ENCODE measurements at places on chromosomes 6 and 20. TPM values are rescaled to one million over a fixed set of nuclear protein-coding genes. Genes with fewer than 3 reads are reported as not detected.

- no peaks in the 10 kb centered on the region for H3K36me3 ChIP-seq
- peaks cover 28% of the 10 kb centered on the region for H3K4me1 ChIP-seq
- H3K27ac ChIP-seq, result peak overlapping the region; percentile 21
- peak overlapping the region; percentile 84 for H3K4me3 ChIP-seq
These were observed 516 bp downstream of the LRRC1 start for GRCh38 chr6:53795340-53795701.

GRCh38 chr6:169669147-169669546, 32.7 kb downstream of the WDR27 start:
- peaks cover 5% of the 10 kb centered on the region for H3K4me1 ChIP-seq
- H3K4me3 ChIP-seq, result no peak overlapping the region
- DNase-seq, result no peak
- H3K36me3 ChIP-seq, result peaks cover 28% of the 10 kb centered on the region
- H3K27me3 ChIP-seq, result no peaks in the 10 kb centered on the region

- no peaks in the 10 kb centered on the region for H3K36me3 ChIP-seq
- DNase-seq, result no peak
- no peak overlapping the region for H3K27ac ChIP-seq
These were observed 19.0 kb downstream of the REM1 start for GRCh38 chr20:31494131-31494530.

GRCh38 chr6:138593124-138593877, 94.0 kb upstream of the NHSL1 start:
- no peaks in the 10 kb centered on the region for H3K36me3 ChIP-seq
- DNase-seq, result no peak
- peaks cover 2% of the 10 kb centered on the region for H3K4me1 ChIP-seq
- H3K27me3 ChIP-seq, result no peaks in the 10 kb centered on the region
- no peak overlapping the region for H3K27ac ChIP-seq
- no peak overlapping the region for H3K4me3 ChIP-seq

GRCh38 chr20:42567409-42567808, 622.3 kb downstream of the PTPRT start:
- no peaks in the 10 kb centered on the region for H3K4me1 ChIP-seq
- H3K36me3 ChIP-seq, result no peaks in the 10 kb centered on the region
- no peak overlapping the region for H3K27ac ChIP-seq

DNA sequence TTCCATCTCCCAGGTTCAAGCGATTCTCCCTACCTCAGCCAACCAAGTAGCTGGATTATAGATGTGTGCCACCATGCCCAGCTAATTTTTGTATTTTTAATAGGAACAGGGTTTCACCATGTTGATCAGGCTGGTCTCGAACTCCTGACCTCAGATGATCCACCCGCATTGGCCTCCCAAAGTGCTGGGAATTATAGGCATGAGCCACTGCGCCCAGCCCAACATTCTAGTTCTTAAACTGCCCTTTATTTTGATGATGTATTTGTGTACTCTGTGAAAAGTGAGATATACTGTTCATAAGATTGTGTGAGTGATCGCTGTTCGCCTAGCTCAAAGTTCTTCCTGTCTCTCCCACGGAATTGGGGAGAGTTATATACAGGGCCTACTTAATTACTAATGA, 93.1 kb downstream of the HFE start:
- no peaks in the 10 kb centered on the region for H3K27me3 ChIP-seq
- DNase-seq, result no peak
- H3K4me1 ChIP-seq, result peaks cover 8% of the 10 kb centered on the region
- H3K4me3 ChIP-seq, result no peak overlapping the region
- no peaks in the 10 kb centered on the region for H3K36me3 ChIP-seq

GRCh38 chr6:163248051-163248450, 166.5 kb upstream of the QKI start:
- no peaks in the 10 kb centered on the region for H3K27me3 ChIP-seq
- no peak for DNase-seq
- H3K36me3 ChIP-seq, result no peaks in the 10 kb centered on the region
- no peak overlapping the region for H3K27ac ChIP-seq
- no peaks in the 10 kb centered on the region for H3K4me1 ChIP-seq
- H3K4me3 ChIP-seq, result no peak overlapping the region

DNA sequence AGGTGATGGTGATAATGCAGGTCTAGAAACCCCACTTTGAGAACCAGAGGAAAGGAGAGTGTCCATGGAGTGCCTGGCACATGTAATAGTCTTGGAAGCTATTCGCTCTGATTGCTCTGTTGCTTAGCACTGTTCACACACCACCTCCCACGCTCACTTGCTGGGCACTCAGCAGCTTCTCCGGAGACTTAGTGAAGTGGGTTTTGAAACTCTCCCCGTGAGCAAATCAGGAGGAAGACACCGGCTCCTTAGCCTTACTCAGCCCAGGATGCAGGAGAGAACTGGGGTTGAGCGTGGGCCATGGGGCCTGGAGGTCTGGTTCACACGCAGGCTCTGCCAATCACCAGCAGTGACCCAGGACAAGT, 22.2 kb downstream of the BMP7 start:
- no peaks in the 10 kb centered on the region for H3K4me1 ChIP-seq
- no peaks in the 10 kb centered on the region for H3K36me3 ChIP-seq
- no peak overlapping the region for H3K27ac ChIP-seq
- no peak overlapping the region for H3K4me3 ChIP-seq

GRCh38 chr6:7324520-7324919, 11.5 kb upstream of the SSR1 start:
- no peak for DNase-seq
- H3K27ac ChIP-seq, result no peak overlapping the region
- H3K4me3 ChIP-seq, result no peak overlapping the region
- H3K4me1 ChIP-seq, result no peaks in the 10 kb centered on the region
- no peaks in the 10 kb centered on the region for H3K36me3 ChIP-seq

DNA sequence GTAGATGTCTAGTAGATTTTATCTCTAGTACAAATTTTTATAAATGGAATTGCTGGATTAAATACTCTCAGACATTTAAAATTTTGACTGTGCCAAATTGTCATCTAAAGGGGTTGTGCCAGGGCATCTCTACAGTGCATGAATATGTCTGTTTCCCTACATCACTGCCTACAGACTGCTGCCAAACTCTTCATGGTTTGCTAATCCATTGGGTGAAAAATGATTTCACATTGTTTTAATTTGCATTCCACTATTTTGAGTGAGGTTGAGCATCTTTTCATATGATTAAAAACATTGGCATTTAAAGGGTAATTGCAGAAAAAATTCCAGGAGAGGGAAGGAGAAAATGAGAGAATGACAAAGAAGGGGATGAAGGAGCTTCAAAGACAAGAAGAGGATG, 267.7 kb upstream of the RNF24 start:
- H3K27me3 ChIP-seq, result no peaks in the 10 kb centered on the region
- no peaks in the 10 kb centered on the region for H3K4me1 ChIP-seq
- H3K27ac ChIP-seq, result no peak overlapping the region
- no peak for DNase-seq
- no peaks in the 10 kb centered on the region for H3K36me3 ChIP-seq

GRCh38 chr6:166168616-166169548, 1.2 kb upstream of the TBXT start:
- H3K4me3 ChIP-seq, result peak overlapping the region; percentile 33
- H3K36me3 ChIP-seq, result no peaks in the 10 kb centered on the region
- DNase-seq, result no peak
- peaks cover 34% of the 10 kb centered on the region for H3K4me1 ChIP-seq
- H3K27me3 ChIP-seq, result peaks cover 97% of the 10 kb centered on the region
- H3K27ac ChIP-seq, result no peak overlapping the region

Gene TINAG
- not detected for total RNA-seq

GRCh38 chr20:51085769-51086168, 62.9 kb upstream of the KCNG1 start:
- H3K27ac ChIP-seq, result no peak overlapping the region
- DNase-seq, result no peak
- H3K4me1 ChIP-seq, result no peaks in the 10 kb centered on the region

DNA sequence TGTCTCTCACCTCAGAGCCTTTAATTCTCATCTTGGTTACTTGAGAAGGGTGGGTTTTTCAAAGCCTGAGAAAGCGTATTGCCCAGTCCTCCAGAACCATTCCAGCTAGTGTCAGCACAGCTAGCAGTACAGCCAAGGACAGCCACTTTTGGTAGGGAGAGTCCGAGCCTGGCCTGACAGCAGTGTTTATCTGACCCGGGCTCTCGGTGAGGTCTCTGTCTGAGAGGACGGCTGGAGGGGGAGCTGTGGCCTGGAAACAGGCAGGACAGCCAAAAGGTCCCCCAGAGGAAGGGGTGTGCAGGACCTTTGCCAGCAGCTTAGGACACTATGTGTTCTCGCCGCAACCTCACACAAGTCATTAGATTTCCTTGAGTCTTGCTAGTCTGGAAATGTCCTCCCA, 38.8 kb downstream of the LYRM2 start:
- no peak overlapping the region for H3K4me3 ChIP-seq
- no peaks in the 10 kb centered on the region for H3K36me3 ChIP-seq
- no peaks in the 10 kb centered on the region for H3K4me1 ChIP-seq
- no peak overlapping the region for H3K27ac ChIP-seq
- no peaks in the 10 kb centered on the region for H3K27me3 ChIP-seq
- DNase-seq, result no peak

DNA sequence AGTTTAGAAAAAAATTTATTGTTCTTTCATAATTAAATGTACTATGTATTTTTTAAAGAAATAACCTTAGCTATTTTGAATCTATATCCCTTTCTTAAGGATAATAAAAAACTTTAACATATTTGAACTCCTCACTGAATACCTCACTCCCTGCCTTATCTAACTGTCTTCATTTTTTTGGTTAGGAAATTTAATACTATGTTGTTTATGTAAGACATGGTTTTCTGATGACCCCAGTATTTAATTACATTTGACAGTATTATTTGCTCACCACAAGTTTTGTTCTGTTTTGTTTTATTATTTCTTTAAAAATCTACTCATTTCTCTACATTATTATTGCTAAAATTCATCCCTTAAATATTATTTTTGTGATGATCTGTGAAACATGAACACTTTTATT, 394.4 kb upstream of the ADGRB3 start:
- DNase-seq, result no peak
- no peak overlapping the region for H3K4me3 ChIP-seq
- no peak overlapping the region for H3K27ac ChIP-seq
- no peaks in the 10 kb centered on the region for H3K36me3 ChIP-seq
- H3K27me3 ChIP-seq, result no peaks in the 10 kb centered on the region
- H3K4me1 ChIP-seq, result no peaks in the 10 kb centered on the region

- no peak overlapping the region for H3K4me3 ChIP-seq
- H3K36me3 ChIP-seq, result no peaks in the 10 kb centered on the region
- no peaks in the 10 kb centered on the region for H3K4me1 ChIP-seq
- no peak for DNase-seq
- no peak overlapping the region for H3K27ac ChIP-seq
These were observed 93.8 kb downstream of the SCP2D1 start for GRCh38 chr20:18907353-18907752.

DNA sequence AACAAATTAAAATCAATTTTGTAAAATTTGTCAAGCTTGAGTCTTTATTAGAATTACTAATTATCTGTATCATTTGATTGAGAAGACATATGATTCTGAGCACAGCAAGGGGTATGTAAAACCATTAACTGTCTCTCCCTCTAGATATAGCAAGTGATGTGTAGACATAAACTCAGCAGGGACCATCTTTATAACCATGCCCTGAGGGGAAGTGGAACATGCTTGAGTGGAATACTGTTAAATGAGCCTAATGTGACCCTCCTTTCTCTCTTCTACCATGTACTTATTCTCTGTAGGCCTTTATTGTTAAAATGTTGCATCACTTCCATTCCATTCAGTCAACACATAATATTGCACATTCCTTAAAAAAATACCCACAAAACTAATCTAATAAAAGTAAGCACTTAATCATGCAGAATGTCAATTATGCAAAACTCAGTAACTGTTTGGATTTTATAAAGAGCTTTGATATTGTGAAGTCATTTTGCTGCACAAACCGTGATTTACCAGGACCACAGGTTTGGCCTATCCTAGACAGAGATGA, 896.6 kb upstream of the MANEA start:
- H3K27me3 ChIP-seq, result no peaks in the 10 kb centered on the region
- H3K4me3 ChIP-seq, result no peak overlapping the region
- no peak overlapping the region for H3K27ac ChIP-seq
- no peaks in the 10 kb centered on the region for H3K36me3 ChIP-seq
- DNase-seq, result no peak

- no peak overlapping the region for H3K27ac ChIP-seq
- no peak overlapping the region for H3K4me3 ChIP-seq
- H3K27me3 ChIP-seq, result no peaks in the 10 kb centered on the region
- no peak for DNase-seq
- no peaks in the 10 kb centered on the region for H3K36me3 ChIP-seq
These were observed 31.1 kb downstream of the NCOA7 start for GRCh38 chr6:125821825-125822281.

Gene LZTS3
- 1.1 TPM for total RNA-seq

Gene RNF39
- total RNA-seq, result 0.19 TPM

Gene MLN
- 0.61 TPM for total RNA-seq

- H3K27ac ChIP-seq, result no peak overlapping the region
- no peak for DNase-seq
- no peaks in the 10 kb centered on the region for H3K36me3 ChIP-seq
- no peaks in the 10 kb centered on the region for H3K27me3 ChIP-seq
- peak overlapping the region; percentile 50 for H3K4me3 ChIP-seq
- peaks cover 7% of the 10 kb centered on the region for H3K4me1 ChIP-seq
These were observed 3.7 kb upstream of the FOXO3 start for GRCh38 chr6:108556866-108557493.

Gene MCCD1
- total RNA-seq, result not detected

DNA sequence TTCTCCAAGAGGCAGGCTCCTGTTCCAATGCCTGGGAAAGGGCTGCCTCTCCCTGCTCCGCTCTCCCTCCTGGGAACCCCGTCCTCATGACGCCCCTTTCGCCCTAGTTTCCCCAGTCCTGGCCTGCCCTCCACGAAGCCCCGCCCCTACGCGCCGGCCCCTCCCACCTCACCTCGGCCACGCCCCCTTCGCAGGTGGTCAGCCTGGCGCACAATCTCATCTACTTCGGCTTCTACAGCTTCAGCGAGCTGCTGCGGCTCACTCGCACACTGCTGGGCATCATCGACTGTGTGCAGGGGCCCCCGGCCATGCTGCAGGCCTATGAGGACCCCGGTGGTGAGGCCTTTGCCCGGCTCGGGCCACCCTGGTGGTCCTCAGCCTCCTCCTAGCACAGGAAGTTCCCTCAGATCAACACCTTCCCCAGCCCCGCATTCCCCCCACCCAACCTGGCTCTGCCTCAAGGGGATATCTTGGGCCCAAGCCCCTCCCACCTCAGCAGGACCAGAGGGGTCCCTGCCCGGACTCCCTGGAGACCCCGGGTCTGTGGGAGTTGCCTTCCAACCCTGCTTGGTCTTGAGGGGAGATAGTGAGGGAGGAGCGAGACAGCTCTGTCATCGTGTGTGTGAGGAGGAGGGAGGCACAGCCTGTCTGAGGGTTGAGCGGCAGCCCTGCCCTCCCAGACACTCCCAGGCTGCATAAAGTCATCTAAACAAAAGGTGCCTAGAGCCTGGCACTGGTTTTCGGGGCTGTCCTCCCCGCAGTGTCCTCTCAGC, 40.3 kb downstream of the UQCC2 start:
- H3K4me1 ChIP-seq, result no peaks in the 10 kb centered on the region
- no peak overlapping the region for H3K27ac ChIP-seq
- DNase-seq, result no peak
- H3K4me3 ChIP-seq, result no peak overlapping the region

All from thymus (tissue), 14 donors.